ENCODE measurements at places on chromosomes 6 and 20. TPM values are rescaled to one million over a fixed set of nuclear protein-coding genes. Genes with fewer than 3 reads are reported as not detected.

The RAD21L1 gene
- not detected for total RNA-seq

The DDX43 gene
- 0.75 TPM for total RNA-seq

The CPNE5 gene
- 0.47 TPM for total RNA-seq

- peak; percentile 86 for DNase-seq
- peaks cover 66% of the 10 kb centered on the region for H3K4me1 ChIP-seq
- peaks cover 6% of the 10 kb centered on the region for H3K36me3 ChIP-seq
Observed at GRCh38 chr20:44388466-44389023, 33.0 kb downstream of the HNF4A start.

- no peak for DNase-seq
- no peaks in the 10 kb centered on the region for H3K4me1 ChIP-seq
- no peaks in the 10 kb centered on the region for H3K27me3 ChIP-seq
- H3K27ac ChIP-seq = no peak overlapping the region
- no peak overlapping the region for H3K4me3 ChIP-seq
Observed at GRCh38 chr6:163300838-163301237, 113.7 kb upstream of the QKI start.

GRCh38 chr20:64044484-64045247 is 4.8 kb downstream of the SOX18 start:
- no peak overlapping the region for H3K4me3 ChIP-seq
- no peak overlapping the region for H3K27ac ChIP-seq
- H3K36me3 ChIP-seq = no peaks in the 10 kb centered on the region
- no peak for DNase-seq

DNA sequence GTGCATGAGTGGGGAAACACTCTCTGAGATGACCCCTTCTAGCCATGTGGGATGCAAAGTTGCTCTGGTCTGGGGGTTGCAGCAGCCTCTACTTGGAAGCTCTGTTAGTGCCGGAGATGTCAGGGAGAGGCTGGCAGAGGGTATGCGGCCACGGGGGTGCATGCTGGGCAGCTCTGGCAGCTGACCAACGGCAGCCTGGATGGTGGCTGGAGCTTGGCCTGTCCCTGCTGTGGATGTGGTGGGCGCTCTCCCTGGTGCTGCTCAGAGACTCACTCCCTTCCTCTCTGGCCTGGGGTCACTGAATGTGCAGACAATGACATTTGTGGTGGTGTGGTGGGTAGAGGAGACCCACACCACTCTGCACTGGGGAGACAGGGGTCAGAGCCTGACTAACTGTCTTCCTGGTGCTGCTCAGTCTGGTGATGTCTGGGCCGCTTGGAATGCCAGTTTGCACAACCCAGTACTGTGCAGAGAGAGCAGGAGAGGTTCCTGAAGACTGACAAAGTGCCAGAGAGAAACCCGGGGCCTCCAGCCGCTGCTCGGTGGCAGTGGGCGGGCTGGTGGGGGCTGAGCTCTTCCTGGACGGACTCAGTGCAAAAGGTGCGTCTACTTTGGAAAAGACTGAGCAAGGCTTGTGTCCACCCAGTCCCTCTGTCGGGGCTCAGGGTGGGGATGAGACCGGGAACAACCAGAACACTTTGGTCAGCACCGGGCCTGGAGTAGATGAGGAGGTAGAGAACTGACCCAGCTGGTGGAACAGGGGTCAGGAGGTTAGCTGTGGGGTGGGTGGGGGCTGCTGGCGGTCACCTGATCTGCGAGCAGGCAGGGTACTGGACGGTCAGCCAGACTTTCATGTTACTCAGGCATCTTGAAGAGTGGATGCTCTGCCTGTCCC is 2.7 kb downstream of the MYT1 start:
- H3K4me3 ChIP-seq = no peak overlapping the region
- no peaks in the 10 kb centered on the region for H3K36me3 ChIP-seq
- H3K27me3 ChIP-seq = peaks cover 3% of the 10 kb centered on the region
- H3K27ac ChIP-seq = no peak overlapping the region

DNA sequence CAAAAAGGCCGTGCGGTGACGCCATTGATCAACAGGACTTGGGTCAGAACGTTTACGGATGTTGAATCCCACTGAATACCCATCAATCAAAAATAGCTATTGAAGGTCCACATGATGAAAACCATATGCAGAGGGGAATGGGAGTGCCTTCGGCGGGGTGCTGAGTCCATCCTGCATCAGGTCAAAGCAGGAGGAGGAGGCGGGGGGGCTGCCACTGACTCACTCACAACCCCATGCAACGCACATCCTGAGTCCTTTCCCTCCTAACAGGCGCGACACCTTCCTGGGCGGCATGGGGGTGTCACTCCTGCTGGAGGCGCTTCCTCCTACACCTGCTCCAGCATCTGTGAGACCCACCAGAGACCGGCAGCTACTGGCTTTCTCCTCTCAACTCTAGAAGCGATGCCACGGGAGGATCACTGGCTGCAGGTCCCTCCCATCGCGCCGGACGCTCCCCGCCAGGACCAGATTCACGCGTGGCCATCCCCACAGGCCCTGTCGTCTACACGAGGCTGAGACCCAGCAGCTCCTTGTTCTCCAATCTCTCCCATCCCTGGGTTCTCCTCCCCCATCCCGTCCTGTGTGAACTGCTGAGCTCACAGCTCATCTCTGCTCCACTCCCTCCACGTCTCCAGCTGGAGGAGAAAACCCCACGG is 170.6 kb upstream of the THBS2 start:
- H3K27ac ChIP-seq = no peak overlapping the region
- no peaks in the 10 kb centered on the region for H3K27me3 ChIP-seq
- H3K36me3 ChIP-seq = no peaks in the 10 kb centered on the region
- peaks cover 5% of the 10 kb centered on the region for H3K4me1 ChIP-seq
- no peak overlapping the region for H3K4me3 ChIP-seq
- no peak for DNase-seq

- no peaks in the 10 kb centered on the region for H3K27me3 ChIP-seq
- H3K36me3 ChIP-seq = no peaks in the 10 kb centered on the region
- no peak overlapping the region for H3K4me3 ChIP-seq
- H3K27ac ChIP-seq = no peak overlapping the region
Observed at GRCh38 chr6:77638129-77638830, 14.6 kb upstream of the MEI4 start.

DNA sequence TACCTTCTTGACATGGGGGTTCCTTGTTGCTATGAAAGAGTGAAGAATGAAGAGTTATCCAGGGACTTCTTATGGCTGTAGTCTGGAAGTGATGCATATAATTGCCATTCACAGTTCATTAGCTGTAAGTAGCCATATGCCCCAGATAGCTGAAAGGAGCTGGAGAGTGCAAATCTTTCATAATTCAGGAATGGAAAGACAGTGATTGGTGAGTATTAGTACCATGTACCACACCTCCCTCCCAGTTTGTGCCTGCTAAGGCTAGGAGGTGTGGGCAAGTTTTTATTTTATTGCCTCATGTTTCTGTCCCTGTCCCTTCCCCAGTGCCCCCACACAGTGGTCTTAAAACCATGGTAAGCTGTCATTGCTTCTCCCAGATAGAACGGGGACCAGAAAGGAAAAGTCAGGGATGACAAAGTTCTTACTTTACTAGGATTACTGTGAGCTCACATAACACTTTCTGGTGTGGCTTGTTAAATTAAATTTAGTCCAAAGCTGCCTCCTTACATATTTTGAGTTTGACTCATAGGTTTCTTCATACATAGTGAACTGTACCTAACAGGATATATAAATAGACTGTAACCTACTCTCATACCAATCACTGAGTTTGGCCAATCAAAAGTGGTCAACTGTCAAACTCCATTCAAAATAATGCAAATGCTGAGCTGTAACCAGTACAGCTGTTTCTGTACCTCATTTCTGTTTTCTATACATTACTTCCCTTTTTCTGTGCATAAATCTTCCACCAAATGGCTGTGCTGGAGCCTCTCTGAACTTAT is 119.4 kb downstream of the RFPL4B start:
- no peaks in the 10 kb centered on the region for H3K27me3 ChIP-seq
- DNase-seq = no peak
- H3K4me1 ChIP-seq = no peaks in the 10 kb centered on the region
- no peak overlapping the region for H3K4me3 ChIP-seq
- H3K36me3 ChIP-seq = no peaks in the 10 kb centered on the region
